ENCODE measurements at places on chromosomes 5 and 9. TPM values are rescaled to one million over a fixed set of nuclear protein-coding genes. Genes with fewer than 3 reads are reported as not detected.

LRRC19 gene
- polyA plus RNA-seq = 13.4 TPM

LVRN gene
- 0.71 TPM for polyA plus RNA-seq

DBH gene
- polyA plus RNA-seq = 0.62 TPM

LRRC26 gene
- not detected for polyA plus RNA-seq

ERAP2 gene
- 11.3 TPM for polyA plus RNA-seq

ADAMTS2 gene
- polyA plus RNA-seq = 9.4 TPM

SPINK4 gene
- polyA plus RNA-seq = not detected

ZNF658 gene
- polyA plus RNA-seq = 11.4 TPM

COL27A1 gene
- polyA plus RNA-seq = 26.0 TPM

TMEM215 gene
- 0.28 TPM for polyA plus RNA-seq

SREK1IP1 gene
- polyA plus RNA-seq = 22.1 TPM

ACOT12 gene
- polyA plus RNA-seq = 0.68 TPM
